ENCODE measurements at places on chromosomes 3 and 15.

DNA sequence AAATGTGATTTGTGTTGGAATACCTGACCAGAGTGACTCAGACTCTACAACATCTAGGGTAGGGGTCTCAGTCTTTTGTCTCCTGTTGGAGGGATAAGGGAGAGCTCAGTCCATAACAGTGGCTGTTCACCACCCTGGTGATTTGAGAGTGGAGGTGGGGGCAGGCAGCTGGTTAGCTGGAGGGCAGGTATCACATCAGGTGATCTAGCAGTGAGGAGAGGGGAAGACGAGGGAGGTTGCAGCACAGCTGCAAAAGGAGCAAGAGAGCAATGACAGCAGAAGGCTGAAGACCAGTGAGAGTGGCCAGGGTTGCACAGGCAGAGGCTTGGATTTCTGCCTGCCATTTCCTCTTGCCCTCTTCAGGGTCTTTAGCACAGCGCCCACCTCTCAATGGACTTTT is 38.4 kb downstream of the PLCL2 start:
- DNase-seq, result no peak

- no peak for DNase-seq
These were observed 320.2 kb upstream of the MME start for GRCh38 chr3:154759966-154760365.

DNA sequence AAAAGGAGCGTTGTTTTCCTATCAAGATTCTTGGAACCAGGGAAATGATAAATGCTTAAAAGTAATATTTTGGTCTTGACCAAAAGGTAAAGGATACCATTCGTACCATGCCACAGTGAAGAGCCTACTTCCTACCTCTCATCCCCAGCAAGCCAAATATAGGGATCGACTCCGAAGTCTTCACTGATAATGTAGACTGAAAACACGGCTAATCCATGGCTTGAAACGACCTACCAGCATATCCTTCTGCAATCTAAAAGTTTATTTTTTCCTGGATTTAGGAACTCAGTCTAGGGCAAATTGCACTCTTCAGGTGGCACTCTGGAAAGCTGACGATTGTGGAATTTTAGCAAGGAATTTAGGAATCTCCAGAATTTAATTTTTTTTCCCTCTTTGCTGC is 1.9 kb upstream of the SEMA6D start:
- DNase-seq, result no peak

DNA sequence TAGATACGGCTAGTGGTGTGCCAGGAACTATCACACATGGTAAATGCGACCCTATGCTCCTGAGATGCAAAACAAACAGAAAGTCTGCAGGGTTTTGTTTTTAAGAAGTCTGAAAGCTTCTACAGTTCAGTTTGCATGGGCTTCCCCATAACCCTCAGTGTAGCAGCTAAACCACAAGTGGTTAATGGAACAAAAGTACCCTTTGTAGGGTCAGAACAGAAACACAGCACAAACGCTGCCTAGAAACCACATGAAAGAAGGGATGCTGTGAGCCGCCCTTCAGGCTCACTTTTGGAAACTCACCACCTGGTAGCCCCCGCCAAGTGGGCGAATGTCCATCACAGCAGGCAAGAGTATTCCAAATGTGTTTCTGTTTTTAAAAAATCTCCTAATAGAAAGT is 46.2 kb downstream of the CTDSPL start:
- DNase-seq, result no peak

DNA sequence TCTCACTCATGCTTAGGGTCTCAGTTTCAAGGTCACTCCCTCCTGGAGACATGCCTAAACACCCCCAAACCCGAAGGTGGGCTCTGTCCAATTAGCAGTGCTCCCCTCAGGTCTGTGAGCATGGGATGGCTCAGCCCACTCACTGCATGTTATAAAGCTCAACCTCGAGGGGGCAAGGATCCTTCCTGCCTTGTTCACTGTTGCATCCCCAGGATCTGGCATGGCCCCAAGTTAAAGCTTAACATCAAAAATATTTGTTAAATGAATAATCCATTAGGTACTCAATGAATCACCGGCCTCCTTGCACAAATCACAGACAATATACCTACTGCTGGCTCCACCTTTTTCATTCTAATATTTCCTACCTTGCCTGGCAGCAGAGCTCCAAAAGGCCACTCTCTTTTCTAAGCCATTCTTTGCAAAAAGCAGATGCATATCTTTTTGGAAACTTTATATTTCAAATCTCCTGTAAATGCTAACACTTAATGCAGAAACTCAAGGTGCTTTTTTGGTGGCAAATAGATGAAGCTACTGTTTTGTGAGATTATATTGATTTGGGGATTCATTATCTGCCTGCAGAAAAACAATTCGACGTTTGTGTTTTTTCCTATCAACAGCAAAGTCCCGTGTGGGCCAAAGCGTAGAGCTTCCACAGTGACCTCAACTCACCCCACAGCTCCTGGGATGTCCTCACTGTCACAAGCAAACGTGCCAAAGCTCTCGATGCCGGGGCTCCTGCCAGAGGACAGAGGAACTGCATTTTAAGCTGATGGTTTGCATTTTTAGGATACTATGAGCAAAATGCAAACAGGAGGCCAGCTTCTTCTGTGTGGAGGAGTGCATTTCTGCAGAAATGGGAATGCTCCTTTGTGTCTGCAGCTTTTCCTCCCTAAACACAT is 35.4 kb downstream of the PCOLCE2 start:
- DNase-seq, result no peak

DNA sequence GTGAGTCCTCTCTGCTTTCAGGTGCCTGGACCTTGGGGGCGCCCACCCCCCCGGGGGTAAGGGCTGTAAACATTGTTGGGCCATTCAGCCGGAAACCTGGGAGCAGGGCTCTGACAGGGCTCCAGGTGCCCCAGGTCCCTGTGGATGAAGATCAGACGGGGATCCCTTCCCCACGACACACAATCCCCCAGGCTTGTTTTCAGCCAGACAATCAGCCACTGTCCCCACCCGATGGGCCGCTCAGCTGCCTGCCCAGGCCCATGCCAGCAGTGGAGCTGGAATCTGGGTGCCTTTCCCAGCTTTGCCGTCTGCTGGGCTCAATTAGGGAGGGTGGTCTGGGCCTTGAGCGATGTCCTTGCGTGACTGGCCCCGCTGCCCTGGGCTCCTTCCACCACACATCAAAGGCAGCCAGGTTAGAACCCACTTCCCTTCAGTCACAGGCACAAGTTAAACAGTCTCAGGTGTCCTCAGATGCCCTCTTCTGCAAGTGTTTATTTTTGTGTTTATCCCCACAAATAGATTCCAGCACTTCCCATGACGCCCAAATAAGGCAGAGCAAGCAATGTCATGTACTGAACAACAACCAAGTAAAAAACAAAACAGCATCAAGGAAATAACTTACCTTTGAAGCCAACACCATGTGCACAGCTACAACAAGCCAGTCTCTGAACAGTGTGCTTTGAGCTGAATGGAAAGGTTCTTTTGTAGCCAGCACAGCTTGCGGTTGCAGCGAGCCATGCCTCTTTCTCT is 77.0 kb upstream of the ALDH1A3 start:
- no peak for DNase-seq

DNA sequence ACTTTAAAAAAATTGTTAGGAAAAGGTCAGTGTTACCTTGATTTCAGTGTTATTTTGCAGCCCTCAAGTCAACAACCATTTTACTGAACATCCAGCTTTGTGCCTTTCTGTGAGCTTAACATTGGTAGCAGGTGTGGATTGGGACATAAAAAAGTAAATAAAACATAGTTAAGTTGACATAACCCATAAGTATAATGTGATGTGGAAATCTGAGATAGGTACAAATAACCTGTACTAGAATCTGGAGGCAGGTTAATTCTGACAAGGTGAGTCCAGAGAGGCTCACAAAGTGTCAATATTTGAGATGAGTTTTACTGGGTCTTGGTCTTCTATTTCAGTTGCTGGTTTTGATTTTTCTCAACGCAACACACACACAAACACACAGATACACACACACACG is 151.3 kb downstream of the LPP start:
- no peak for DNase-seq

- DNase-seq, result no peak
These were observed 142.4 kb upstream of the TMC3 start for GRCh38 chr15:81516461-81516860.

DNA sequence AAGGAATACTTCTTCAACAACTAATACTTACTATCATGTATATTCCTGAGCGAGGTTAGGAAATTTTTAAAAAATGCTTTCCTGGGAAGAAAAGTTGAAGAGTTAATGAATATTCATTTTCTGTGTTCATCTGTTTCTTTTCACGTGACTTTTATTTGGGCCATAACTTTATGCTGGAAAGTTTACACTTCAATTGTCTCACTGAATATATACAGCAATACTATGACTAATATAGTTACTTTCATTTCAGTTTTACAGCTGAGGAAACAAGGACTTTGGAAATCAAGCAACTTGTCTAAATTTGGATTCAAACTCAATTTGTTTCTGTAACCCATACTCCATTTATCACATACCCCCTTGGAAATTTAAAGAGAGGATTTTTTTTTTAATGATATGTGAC is 894.2 kb downstream of the ROBO1 start:
- DNase-seq, result no peak

GRCh38 chr3:194620196-194620595 is 13.0 kb downstream of the TMEM44 start:
- DNase-seq, result no peak

DNA sequence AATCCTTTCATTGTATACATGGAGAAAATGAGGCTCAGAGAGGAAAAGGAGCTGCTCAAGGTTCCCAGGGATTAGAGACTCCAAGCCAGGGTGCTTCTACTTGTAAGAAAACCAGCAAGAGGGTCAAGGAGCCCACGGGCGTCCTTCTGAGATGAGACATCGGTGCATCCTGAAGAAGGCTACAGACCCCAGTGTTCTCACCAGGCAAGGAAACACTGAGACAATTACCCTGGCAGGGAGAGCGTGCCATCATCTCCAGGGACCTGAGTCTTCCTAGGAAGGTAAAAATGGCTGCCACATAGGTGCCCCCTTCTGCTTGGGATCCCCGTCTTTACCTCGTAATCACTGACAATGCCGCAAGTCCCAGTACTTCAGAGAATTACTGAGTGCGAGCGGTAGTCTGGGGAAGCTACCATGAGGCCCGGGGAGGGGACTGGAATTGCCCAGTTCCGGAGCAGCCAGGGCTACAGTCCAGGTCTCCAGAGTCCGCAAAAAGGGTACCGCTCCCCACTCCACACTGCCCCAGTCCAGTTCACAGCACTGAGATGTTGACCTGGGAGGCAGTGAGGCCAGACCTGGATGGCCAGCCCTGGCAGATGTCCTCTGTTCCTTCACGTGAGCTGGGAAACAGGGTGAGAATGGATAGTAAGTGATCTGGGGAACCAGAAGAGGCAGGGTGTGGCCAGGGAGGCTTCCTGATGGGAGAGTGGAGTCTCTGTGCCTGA is 164.7 kb upstream of the SMAD3 start:
- no peak for DNase-seq

DNA sequence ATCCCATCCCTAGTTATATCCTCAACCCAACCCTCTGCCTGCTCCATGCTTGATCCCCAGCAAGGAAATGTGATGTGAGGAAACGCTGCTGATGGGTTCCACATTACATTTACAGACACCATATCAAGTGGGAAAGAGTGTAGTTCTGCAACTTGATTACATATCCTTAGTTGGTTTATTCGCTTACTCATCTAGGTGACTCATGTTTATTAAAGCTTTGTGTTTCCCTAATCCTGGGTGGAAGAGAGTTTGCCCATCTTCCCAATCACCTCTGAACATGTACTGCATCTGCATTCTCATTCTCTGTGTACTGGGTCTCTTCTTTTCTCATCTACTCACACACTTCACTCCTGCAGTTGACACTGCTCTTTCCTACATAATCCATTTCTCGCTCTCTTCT is 91.7 kb upstream of the PDZRN3 start:
- DNase-seq, result no peak

DNA sequence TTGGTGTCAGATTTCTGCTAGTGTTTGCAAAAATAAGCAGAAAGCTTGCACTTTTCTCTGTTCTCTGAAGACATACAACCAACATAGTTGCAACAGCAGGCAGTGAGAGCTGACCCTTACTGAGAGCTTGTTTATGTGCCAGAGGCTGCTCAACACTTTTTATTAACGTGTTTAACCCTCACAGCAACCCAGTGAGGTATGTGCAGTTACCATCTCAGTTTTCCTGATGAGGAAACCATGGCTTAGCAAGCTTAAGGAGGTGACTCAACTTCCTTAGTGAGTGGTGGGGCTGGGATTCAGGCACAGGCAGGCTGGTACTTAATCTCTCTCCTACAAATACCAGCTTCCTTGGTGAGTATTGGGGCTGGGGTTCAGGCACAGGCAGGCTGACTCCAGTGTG is 158.1 kb upstream of the CTDSPL start:
- no peak for DNase-seq

- no peak for DNase-seq
These were observed at the start of gene CFAP161 for GRCh38 chr15:81133782-81134461. Gene CFAP161, plus strand, starts transcription at chr15:81134270. Its CDS starts 60 bp downstream, at chr15:81134330.

DNA sequence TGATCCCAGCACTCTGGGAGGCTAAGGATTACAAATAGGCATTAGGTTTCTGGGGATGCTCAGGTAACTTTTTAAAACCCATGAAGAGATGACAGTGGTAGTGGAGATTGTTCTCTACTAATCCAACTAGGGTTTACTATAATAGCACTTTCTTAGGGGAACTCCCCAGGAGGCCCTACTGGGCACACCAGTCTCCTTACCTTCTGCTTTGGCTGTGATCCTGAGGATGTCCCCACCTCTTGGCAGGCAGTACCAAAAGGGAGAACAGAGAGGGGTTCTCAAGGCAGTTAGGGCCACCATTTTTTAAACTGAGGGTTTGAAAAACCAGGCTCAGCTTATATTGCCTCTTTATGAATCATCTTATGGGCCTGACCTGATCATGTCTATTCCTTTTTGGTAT is 15.0 kb upstream of the FBXL22 start:
- no peak for DNase-seq

DNA sequence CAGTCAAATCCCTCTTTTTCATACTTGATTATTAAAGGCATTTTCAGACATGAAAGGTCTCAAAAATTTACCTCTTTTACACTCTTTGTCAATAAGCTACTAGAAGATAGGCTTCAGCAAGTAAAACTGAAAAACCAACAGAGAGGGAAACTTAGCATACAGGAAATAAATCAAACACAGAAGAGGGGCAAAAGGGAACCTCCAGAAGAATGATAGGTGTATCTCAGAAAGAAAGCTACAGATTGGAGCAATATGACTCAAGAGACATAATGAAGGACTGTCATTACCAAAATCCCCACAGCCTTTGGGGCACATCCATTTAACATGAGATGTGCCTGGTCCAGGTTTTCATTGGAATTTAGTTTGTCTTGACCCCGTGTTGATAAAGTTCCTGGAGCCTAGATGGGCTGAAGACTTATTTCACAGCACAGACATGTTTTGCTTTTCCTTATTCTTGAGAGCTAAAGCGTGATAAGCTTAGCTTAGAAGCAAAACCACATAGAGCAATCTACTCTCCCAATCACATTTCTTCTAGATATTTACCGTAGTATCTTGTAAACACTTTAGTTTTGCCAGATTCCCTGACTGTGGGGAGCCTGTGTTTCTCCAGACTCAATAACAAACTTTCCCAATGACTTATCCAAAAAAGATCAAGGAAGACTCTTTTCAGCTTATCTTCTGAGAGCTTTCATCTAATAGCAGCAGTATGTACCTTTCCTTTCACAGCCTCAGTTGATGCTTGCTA is 11.7 kb downstream of the LRRFIP2 start:
- DNase-seq, result no peak

Measured in AG09319 (cell line).